Thyroid gland (tissue), 4 donors: ENCODE measurements at places on chromosomes 6 and 20. TPM values are rescaled to one million over a fixed set of nuclear protein-coding genes. Genes with fewer than 3 reads are reported as not detected.

PTK6 gene
- total RNA-seq = not detected

ECT2L gene
- 0.20 TPM for total RNA-seq

TFAP2B gene
- not detected for total RNA-seq

ENPP5 gene
- total RNA-seq = 103 TPM

TCP11 gene
- 2.8 TPM for total RNA-seq
